ENCODE measurements at places on chromosomes 16 and 17.

DNA sequence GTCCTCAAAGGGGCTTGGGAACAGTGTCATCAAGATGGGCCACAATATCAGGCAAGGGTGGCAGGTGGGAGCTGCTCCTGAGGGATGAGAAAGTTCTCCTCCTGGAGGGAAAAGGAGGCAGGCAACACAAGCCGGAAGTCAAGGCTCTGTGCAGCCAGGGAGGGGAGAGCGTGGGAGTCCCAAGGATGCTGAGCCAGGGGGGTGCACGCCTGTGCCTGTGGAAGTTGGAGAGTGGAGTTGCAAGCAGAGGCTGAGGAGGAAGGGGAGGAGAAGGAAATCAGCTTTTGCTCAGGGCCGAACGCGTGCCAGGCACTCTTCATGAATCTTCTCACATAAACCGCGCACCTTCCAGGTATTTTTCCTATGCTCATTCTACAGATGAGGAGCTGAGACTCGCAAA is 7.4 kb upstream of the SLC13A2 start:
- no peak for DNase-seq

GRCh38 chr16:15594711-15595320 is 48.1 kb downstream of the MARF1 start:
- no peak for DNase-seq

GRCh38 chr17:17379197-17379991 is 76.2 kb downstream of the NT5M start:
- no peak for DNase-seq

DNA sequence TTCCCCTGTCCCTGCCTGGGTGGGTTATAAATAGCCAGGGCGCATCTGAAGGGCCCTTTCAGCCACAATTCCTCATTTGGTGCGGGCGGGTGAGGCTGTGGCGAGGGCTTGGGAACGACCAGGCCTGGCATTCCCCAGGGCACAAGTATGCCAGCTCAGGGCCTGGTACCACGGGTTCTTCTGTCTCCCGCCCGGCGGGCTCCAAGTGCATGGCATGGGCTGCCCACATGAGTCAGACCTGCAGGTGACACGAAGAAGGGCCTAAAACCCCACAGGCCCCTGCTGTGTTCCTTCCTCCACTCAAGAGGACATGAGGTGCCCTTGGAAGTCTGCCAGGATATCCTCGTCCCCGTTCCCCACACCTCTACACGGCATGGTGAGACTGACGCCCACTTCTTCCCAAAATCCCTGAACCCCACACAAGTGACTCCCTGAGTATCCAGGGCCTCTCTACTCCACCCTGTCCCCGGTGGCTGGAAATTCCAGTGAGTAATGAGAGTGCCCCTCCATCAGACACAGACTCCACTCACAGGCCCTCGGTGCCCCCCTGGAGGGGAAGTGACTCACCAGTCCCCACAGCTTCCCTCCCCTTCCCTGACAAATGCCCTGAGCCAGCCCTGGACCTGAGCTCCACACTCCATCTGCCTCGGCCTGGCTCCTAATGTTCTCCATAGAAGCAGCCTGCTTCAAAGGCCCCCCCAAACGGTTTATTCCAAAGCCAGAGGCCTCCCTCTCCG is 68.8 kb downstream of the ABR start:
- no peak for DNase-seq

GRCh38 chr17:78240839-78241238 is 9.4 kb downstream of the TMEM235 start:
- DNase-seq = no peak

DNA sequence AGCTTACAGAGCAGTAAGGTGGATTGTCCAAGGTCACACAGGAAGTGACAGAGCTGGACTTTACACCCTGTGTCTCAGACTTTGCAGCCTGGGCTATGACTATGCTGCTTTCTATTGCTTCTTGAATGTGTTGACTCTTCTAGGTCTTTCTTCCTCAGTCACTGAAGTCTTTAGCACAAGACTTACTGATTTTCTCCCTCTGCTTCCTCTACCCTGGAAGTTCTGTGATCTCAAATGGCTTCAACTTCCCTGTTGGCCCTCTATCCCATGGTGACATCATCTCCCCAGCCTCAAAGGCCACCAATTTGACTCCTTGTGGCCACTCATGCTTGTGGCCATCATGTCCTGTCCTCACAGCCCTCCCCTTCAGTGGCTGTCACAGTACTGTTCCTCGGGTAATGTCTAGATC is 181.3 kb downstream of the HS3ST3A1 start:
- no peak for DNase-seq

- DNase-seq = no peak
Measured at GRCh38 chr16:67678354-67679023, 11.9 kb downstream of the C16orf86 start.

DNA sequence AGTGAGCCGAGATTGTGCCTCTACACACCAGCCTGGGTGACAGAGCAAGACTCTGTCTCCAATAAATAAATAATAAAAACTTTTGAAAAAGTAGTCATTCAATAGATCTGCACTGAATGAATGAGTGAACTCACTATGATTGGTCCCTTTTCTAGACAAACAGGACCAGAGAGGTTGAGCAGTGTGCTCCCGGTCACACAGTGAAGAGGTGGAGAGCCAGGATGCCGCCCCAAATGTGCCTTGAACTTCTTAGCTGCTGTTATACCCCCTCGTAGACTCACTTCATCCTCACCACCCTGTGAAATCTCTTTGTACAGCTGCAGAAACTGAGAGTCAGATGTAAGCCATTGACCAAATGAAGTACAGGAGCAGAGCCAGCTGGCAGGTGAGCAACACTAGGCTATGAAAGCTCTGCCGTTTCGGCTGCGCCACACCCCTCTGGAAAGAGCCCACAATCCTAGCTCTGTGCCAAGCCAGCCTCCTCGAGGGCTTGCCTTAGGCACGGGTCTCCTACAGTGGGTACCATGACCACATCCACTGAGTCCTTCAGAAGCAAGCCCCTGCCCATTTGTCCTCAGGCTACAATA is 7.8 kb upstream of the KIAA0513 start:
- DNase-seq = no peak

DNA sequence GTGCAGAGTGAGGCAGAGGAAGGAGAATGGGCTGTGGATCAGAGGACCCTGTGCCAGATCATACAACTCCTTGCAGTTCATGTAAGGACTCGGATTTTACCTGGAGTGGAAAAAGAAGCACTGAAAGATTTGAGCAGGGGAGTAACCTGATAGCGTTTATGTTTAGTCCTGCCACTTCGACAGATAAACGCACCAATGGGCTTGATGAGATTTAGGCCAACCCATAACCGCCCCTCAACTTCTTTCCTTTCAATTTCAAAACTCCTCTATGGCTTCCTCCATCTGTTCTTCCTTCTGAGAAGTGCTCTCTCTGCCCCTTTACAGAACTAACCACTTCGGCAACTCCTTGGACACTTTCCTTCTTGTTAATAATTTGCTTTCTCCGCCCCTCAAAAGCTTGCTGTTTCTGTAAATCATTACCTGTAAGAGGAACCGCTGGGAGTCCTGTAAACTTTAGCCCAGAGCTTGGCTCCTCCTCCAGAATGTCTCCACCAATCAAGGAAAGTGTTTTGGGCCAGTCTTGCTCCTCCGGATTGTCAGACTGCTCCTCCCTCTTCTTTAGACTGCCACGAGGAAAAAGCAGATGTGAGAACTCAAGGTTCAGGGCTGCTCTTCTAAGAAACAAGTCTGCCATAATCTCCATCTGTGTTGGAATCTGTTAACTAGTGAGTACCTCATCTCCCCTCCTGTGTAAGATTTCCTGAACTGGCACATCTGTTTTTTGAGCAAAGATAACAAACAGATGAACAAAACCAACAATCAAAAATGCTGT is at the start of gene ACSM3:
ACSM3 (plus strand) TSS at position 554 of the 772 bp plus-strand sequence. CDS start 6,021 bp downstream, outside the sequence.
- DNase-seq = peak; percentile 71

GRCh38 chr17:28811651-28812090 is 30.9 kb downstream of the FAM222B start:
- DNase-seq = no peak

GRCh38 chr17:81514489-81514738 is 1.8 kb upstream of the ACTG1 start:
- no peak for DNase-seq

DNA sequence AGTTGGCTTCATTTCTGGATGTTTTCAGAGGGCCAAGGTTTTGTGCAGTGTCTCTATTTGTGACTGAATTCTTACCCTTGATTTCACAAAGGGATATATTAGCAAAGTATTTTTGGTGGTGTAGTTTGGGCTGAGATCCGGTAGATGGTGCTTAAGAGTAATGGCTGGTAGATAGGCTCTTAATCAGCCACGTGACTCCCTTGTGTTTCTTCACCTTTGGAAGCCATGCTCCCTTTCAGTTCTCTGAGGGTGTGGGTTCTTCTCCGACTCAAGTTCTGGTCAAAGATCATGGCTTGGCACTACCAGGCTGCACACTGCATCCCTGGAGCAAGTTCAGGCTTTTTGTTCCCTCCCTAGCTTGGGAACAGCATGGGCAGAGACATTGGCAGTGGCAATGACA is 887.3 kb downstream of the CDH8 start:
- DNase-seq = no peak

GRCh38 chr17:67281053-67281452 is 36.1 kb upstream of the HELZ start:
- DNase-seq = no peak

DNA sequence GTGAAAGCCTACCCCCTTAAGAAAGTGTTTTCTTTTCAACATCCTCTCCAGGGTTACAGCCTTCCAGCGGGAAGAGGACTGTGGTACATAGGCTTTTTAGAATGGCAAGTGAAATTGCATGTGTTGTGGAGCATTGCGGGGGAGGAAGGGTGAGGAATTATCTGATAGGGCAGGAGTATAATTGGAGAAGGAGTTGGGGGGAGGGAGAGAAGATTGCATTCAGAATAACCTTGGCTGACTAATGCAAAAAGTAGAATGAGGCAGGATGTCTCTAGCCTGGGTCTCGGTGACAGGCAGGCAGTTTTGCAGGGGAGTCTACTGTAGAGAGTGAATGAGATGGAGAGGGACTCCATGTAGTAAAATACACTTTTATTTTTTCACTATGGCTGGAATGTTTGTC is 2.4 kb upstream of the CDH8 start:
- no peak for DNase-seq

GRCh38 chr16:67860589-67861398 is 12.1 kb upstream of the EDC4 start:
- DNase-seq = no peak

DNA sequence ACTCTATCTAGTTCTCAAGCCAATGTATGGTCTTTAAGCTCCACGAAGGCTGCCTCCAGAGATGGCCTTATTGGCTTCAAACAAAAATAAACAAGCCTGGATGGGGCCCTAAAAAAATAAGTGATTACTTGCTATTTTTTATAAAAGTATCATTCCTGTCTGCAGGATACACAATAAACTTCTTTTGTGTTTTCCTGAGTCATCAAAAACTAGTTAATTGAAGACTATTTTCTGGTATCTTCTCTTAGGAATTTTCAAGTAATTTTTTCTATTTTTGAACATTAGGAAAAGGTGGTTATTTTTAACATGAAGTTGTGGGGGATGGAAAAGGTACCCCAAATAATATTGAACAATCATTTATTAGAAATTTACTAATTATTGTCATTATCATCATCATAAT is 213.1 kb upstream of the DYNLRB2 start:
- no peak for DNase-seq

GRCh38 chr16:77853161-77853560 is 64.8 kb downstream of the VAT1L start:
- DNase-seq = no peak

DNA sequence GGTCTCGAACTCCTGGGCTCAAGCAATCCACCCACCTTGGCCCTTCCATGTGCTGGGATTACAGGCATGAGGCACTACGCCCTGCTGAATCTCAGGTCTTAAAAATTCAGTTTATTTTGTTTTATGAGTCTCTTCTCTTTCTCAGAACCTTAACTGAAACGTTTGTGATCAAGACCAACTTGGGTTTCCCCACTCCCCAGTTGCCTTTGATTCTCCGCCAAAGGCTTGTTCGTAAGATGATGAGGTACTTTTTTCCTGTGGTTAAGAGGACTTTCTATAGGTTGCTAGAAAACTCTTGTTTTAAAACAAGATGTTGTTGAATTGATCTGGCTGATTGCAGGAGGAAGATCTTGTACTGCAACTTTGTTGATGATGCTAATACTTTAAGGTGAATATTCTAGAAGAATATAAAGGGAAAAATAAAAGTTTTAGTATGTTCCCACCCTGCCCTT is 11.7 kb downstream of the ABCC1 start:
- DNase-seq = no peak

GRCh38 chr16:65658349-65658748 is 536.5 kb upstream of the CDH11 start:
- DNase-seq = no peak

GRCh38 chr17:36063786-36064541 is at the start of gene CCL18:
Gene CCL18 (plus strand): TSS chr17:36064272. CDS start chr17:36064343, 71 bp downstream.
- DNase-seq = no peak

DNA sequence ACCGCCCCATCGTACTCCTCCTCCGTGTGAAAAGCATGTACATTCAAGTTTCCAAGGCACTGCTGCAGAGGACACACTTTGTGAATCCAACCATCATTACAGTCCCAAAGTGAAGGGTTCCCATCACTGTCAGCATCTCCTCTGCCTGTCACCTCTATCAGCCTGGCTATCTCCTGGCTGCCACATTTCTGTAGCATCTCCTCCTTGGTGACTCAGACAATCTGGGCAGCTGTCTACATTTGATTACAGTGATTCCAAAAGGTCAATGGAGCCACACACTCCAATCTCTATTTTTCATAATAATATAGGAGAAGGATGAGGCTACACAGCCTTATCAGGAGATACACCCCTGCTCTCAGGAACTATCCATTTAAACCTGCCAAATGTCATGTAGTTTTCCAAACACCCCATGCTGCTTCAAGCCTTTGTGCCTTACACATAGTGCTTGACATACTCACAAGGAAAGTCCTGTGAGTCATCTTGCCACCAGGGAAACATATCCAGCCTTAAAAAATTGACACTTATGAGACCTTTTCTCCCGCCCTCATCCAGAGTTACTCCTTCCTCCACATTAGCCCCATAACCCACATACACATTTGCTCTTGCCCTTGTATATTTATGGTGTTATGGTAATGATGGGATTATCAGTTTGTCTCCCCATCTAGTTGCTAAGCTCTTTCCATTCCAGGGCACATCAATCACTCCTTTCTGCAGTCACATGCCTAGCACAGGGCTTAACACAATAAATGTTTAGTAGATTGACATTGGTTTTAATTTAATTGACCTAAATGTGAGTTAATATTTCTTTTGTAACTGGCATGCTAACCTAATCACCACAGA is 250.1 kb upstream of the CDH5 start:
- no peak for DNase-seq

GRCh38 chr16:9898124-9898523 is 284.1 kb downstream of the GRIN2A start:
- DNase-seq = no peak

DNA sequence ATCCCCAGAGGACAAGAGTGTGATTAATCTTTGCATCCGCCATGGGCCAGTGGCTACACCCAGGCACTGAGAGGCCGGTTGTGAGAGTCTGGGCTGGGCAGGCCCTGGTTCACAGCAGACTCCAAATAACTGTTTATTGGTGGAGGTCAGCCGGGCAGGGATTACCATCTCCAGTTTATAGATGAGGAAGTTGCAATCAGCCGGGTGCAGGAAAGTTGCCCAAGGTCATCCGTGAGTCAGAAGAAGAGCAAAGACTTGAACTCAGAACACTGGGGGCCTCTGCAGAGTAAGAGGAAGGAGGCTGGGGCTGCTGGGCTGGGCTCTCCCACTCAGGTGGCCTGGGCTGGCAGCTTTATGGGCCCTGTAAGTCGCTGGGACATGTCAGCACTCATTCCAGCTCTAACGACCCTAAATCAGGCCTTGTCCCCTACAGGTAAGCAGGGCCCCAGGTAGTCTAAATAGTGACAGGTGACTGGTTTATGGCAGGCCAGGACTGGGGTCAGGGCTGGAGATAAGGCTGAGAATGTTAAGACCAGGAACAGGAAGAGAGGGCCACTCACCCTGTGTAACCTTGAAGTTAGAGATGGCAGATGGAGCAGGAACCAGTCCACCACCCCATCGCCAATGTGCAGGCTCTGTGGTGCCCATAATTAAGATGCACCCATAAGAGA is 2.1 kb upstream of the CA4 start:
- DNase-seq = no peak

Measured in hematopoietic multipotent progenitor cell treated with erythropoietin and hydrocortisone succinate and interleukin-3 and kit ligand, for 17 days (in vitro differentiated cells).